ENCODE measurements at places on chromosomes 2 and 18. TPM values are rescaled to one million over a fixed set of nuclear protein-coding genes. Genes with fewer than 3 reads are reported as not detected.

The POTEI gene
- not detected for polyA plus RNA-seq

The ABCG8 gene
- 0.10 TPM for polyA plus RNA-seq

The CD8B2 gene
- not detected for polyA plus RNA-seq

The CCDC148 gene
- polyA plus RNA-seq = not detected

The LDLRAD4 gene
- polyA plus RNA-seq = 21.2 TPM

DNA sequence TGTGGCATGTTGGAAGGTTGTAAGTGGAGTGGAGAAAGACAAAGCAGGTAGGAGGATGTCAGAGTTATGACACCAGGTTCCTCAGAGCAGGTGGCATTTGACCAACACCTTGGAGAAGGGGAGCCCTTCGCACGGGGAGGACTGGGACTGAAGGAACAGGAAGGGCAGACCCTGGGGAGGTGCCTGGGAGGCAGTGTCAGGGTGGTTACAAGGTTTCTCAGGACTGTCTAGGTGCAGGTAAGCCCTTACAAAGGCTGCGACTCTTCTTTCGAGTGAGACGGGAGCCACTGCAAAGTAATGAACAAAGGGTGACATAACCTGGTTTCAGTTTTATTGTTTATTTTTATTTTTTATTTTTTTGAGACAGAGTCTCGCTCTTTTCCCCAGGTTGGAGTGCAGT is 84.6 kb downstream of the EIF2AK3 start:
- DNase-seq = no peak

DNA sequence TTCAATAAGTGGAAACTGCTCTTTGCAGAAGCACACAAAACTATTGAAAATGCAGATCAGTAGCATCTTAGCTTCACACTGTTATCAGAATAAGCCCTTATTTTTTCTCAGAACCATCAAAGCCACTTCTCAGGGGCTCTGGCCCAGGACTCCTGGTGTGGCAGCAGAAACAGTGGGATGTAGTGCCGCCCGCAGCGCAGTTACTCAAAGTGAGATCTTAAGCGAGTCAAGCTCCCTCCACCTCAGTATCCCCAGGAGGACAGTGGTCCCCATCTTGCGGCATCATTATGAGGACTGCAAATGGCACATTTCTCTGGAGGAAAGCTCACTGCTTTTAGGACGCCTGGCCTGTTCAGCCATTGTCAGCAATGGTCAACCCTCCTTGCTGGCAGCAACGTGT is 60.0 kb downstream of the MBP start:
- no peak for DNase-seq

DNA sequence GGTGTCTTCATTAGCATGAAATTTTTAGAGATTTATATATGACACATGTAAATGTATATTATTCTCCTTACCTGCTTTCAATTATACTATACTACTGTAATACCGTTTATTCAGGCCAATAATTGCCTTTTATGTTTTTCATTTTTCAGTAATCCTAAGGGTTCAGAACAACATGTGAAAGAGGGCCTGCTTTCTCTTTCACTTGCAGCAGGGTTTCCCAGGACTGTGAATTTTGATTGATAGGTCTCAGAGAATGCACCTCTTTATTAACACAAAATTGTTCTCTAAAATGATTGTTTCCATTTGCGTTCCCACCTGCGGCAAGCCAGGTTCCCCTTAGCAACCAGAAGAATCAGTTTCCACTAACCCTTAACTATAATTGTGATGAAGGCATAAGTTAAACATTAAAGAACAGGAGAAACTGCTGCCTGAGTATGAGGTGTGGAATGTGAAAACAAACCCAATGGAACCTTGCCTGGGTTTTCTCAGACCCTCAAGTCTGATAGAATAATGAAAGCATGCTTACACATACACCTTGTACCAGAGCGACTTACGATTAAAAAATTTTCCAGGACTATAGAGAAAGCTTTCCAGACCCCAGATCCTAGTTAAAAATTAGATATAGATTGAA is 1591.2 kb upstream of the LRRTM1 start:
- no peak for DNase-seq

GRCh38 chr2:12890481-12890991 is 173.8 kb downstream of the TRIB2 start:
- no peak for DNase-seq

GRCh38 chr18:72742002-72742401 is 125.8 kb downstream of the NETO1 start:
- no peak for DNase-seq

- DNase-seq = no peak
These were observed 32.0 kb downstream of the YPEL5 start for GRCh38 chr2:30178618-30179434.

DNA sequence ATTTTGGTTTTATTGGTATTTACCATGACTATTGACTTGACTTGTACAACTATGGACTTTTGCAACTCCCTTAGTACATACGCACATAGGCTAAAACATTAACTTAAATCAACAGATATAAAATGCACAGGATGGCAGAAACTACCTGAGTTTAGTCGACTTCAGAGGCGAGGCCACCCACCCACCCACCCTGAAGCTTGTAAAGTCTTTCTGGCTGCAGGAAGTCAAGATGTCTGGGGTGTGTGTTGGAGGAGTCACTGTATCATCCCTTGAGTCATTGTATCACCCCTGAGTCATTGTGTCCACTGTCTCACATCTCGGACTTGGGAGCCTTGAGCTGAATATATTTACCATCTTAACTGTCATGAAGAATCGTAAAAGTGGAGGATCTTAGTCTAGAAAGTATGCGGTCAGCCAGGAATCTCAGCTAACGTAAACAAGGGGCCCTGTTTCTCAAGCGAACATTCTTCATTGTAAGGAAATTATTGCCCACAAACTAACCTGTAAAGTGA is 140.0 kb upstream of the ST6GAL2 start:
- no peak for DNase-seq

DNA sequence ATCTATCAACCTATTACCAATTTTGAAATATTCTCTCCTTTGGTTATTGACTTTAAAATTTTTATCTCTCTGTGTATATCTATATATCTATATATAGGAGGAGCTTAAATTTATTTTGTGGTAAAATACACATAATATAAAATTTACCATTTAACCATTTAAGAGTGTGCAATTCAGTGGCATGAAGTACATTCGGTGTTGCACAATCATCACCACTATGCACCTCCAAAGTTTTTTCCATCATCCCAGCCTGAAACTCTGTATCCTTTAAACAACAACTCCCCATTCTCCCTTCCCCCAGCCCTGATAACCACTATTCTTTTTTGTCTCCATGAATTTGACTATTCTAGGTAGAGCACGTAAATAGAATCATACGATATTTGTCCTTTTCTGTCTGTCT is 49.1 kb downstream of the CDKL4 start:
- DNase-seq = no peak

GRCh38 chr2:238128534-238129001 is 9.9 kb upstream of the KLHL30 start:
- DNase-seq = no peak

GRCh38 chr18:54233228-54233625 is 8.8 kb upstream of the MBD2 start:
- no peak for DNase-seq

- DNase-seq = no peak
These were observed 143.1 kb downstream of the KCTD1 start for GRCh38 chr18:26405190-26405801.

GRCh38 chr2:30436859-30437435 is 10.1 kb upstream of the LCLAT1 start:
- DNase-seq = no peak

DNA sequence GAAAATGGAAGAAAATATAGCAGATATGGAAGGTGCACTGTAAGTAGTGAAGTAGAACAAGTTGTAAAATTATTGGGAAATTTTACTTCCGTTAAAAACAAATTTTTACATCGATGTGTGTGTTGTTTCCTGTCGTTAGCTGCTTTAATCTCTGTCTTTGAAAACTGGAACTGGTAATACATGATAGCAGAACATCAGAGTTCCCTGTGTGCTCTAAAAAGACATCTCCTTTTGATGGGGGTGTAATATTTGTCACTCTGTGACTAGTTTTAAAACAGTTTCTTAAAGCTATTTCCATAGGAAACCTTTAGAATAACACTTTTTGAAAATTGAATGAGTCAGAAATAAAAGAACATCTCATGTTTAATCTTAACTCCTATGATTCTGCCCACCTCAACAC is 43.5 kb downstream of the COX7A2L start:
- no peak for DNase-seq

GRCh38 chr2:109674894-109675534 is 60.9 kb downstream of the SOWAHC start:
- DNase-seq = no peak

DNA sequence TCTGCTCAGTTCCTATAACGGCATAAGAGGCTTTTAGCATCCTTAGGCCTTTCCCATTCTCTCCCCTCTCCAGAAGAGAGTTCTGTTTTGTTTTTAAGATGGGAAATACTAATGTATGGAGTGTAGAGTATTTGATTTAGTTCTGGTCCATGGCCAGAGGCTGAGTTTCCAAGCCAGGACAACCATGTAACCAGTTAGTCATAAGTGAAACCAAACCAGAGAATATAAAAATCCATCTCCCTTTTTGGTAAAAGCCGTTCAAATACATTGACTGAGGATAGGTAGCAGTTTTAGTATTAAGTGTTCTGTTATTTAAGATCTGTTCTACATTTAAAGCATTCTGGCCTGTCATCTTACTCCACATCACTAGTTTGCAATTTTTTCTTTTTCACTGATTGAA is 3.1 kb downstream of the PSMD1 start:
- no peak for DNase-seq

DNA sequence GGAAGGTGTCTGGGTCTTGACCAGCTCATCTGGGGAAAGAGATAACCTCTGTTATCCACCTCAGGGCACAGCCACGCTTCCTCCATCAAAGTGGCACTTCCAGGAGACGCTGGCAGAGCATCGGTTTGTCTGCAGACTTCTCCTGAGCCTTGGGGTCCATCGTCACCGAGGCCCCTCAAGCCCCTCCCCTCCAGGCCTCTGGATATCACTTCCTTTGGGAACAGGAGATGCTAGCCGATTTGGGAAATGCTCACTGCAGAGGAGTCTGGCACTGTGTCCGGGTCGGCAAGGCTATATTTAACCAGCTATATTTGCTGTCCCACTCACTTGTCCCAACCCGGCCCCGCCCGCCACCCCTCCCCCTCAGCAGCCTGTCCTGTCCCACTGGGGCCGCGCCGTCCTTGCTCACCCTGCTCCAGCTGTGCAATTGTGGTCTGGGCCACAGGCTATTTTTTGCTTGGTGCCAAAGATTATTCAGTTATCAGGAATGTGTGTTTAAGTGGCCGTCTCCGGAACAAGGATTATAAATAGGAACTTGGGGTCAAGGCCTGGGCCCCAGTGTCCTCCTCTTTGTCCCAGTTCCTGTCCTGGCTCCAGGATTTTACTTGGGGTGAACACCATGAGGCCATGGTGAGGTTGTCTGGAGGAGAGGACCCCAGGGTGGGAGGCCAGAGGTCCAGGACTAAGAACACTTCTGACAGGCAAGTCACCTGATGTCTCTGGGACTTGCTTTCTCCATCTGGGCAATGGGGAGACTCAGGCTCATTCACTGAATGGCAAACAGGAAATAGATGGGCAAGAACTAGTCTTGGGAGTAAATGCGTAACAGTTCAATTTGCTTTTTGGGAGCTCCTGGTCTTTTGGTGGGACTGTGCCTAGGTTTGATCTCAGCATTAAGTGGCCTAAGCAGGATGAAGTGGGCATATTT is 263.6 kb downstream of the DYSF start:
- DNase-seq = no peak

DNA sequence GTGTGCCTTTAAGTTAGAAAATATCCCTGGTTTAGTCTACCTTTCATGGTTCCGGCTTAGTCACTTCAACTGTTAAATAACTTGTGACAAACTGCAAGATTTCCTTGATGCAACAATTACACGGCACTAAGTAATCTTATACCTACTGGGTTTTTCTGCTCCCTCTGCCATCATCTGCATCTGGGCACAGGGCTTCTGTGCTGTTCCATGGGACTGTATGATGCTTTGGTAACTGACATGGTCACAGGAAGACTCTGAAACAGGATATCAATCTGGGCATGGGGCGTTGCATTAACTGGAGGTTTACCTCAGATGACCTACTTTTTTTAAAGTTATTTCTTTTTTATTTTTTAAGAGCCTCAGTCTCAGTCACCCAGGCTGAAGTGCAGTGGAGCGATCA is 365.4 kb downstream of the SS18 start:
- no peak for DNase-seq

All from CD4-positive, alpha-beta memory T cell (primary cell).